ENCODE measurements at places on chromosomes 2 and 18.

- DNase-seq = no peak
Observed at GRCh38 chr2:79715338-79715737, 202.5 kb downstream of the CTNNA2 start.

- DNase-seq = no peak
Observed at GRCh38 chr2:203683421-203683820, 23.0 kb upstream of the CD28 start.

GRCh38 chr18:58903533-58903932 is 38.9 kb downstream of the ZNF532 start:
- no peak for DNase-seq

GRCh38 chr2:218149848-218150440 is 16.8 kb downstream of the CXCR1 start:
- no peak for DNase-seq

GRCh38 chr2:78145395-78145996 is 623.3 kb upstream of the LRRTM4 start:
- no peak for DNase-seq

- no peak for DNase-seq
Observed at GRCh38 chr18:73884868-73885267, 262.8 kb downstream of the FBXO15 start.

Measured in left ventricle myocardium inferior (tissue), 1 donor.